Pancreas (tissue), 10 donors: ENCODE measurements at places on chromosomes 6 and 20. TPM values are rescaled to one million over a fixed set of nuclear protein-coding genes. Genes with fewer than 3 reads are reported as not detected.

Gene PSMB1
- 62.5 TPM for total RNA-seq

GRCh38 chr20:6704132-6704861 is 63.2 kb upstream of the BMP2 start:
- no peaks in the 10 kb centered on the region for H3K27me3 ChIP-seq
- no peak overlapping the region for H3K4me3 ChIP-seq
- no peaks in the 10 kb centered on the region for H3K36me3 ChIP-seq
- DNase-seq: no peak
- H3K4me1 ChIP-seq: peaks cover 52% of the 10 kb centered on the region
- H3K27ac ChIP-seq: peak overlapping the region; percentile 93

Gene RHAG
- total RNA-seq: 0.28 TPM

Gene SGK2
- 10.8 TPM for total RNA-seq

DNA sequence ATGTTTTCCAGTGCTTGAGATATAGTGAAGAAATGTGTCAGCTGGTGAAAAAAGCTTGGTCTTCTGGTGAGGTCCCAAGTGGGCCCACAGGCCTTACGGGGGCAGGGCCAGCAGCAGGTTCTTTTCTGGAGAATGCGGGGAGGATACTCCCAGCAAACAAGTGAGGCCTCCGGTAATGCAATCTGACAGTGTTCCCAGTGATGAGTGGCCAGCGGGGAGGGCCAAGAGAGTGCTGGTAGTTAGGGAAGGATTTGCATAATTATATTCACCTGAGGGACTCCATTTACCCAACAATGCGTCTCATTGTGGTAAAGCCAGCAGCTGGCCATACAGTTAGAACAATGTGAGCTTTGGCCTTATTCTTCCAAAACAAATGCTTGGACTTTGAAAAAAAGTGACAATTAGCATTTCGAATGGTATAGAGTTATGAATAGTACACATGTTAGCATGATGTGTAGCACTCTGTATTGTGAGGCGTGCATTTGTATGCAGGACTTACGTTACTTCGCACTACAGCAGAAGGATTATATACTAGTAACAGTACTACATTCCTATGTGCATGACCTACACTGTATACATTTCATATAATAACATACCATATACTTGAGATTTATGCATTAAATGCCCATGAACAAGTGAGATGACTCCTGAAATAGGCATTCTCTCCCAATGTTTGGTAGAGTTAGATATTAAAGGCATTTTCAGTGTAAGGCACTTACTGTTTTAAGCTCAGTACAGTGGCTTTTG is 69.8 kb downstream of the MYB start:
- H3K27ac ChIP-seq: no peak overlapping the region
- no peaks in the 10 kb centered on the region for H3K4me1 ChIP-seq
- H3K36me3 ChIP-seq: no peaks in the 10 kb centered on the region
- H3K4me3 ChIP-seq: no peak overlapping the region
- no peaks in the 10 kb centered on the region for H3K27me3 ChIP-seq

Gene FRK
- total RNA-seq: 4.4 TPM

Gene CST7
- 0.44 TPM for total RNA-seq

Gene SLC22A7
- not detected for total RNA-seq

DNA sequence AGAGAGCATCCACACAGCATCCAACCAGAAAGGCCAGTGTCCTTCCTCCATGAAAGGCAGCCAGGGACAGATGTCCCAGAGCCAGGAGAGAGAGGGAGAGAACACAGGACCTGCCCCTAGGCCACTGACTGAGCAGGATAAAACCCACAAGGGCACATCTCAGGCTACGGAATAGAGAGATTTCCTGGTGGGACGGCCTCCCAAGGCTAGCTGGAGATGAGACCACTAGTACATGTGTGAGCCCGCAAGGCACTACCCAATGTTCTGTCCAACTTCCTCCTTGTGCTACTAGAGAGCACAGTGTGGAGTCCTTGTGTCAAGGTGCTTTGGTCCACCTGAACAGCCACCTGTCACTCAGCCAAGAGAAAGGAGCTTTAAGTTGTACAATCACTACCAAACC is 44.2 kb downstream of the PLCG1 start:
- no peak overlapping the region for H3K4me3 ChIP-seq
- no peak overlapping the region for H3K27ac ChIP-seq
- no peaks in the 10 kb centered on the region for H3K27me3 ChIP-seq
- no peak for DNase-seq

Gene KIAA1755
- 0.24 TPM for total RNA-seq

- no peaks in the 10 kb centered on the region for H3K4me1 ChIP-seq
- peak; percentile 36 for DNase-seq
- no peak overlapping the region for H3K4me3 ChIP-seq
- H3K27ac ChIP-seq: no peak overlapping the region
- H3K36me3 ChIP-seq: no peaks in the 10 kb centered on the region
- H3K27me3 ChIP-seq: no peaks in the 10 kb centered on the region
Measured at GRCh38 chr6:83867527-83868161, 8.2 kb downstream of the CYB5R4 start.

- H3K27me3 ChIP-seq: no peaks in the 10 kb centered on the region
- no peak overlapping the region for H3K27ac ChIP-seq
- peaks cover 20% of the 10 kb centered on the region for H3K4me1 ChIP-seq
- DNase-seq: no peak
- no peak overlapping the region for H3K4me3 ChIP-seq
Measured at GRCh38 chr6:128271527-128271926, 248.9 kb downstream of the PTPRK start.

- no peaks in the 10 kb centered on the region for H3K27me3 ChIP-seq
- no peak overlapping the region for H3K27ac ChIP-seq
- H3K36me3 ChIP-seq: no peaks in the 10 kb centered on the region
- DNase-seq: no peak
- no peak overlapping the region for H3K4me3 ChIP-seq
Measured at GRCh38 chr6:98395610-98396166, 438.7 kb upstream of the POU3F2 start.

DNA sequence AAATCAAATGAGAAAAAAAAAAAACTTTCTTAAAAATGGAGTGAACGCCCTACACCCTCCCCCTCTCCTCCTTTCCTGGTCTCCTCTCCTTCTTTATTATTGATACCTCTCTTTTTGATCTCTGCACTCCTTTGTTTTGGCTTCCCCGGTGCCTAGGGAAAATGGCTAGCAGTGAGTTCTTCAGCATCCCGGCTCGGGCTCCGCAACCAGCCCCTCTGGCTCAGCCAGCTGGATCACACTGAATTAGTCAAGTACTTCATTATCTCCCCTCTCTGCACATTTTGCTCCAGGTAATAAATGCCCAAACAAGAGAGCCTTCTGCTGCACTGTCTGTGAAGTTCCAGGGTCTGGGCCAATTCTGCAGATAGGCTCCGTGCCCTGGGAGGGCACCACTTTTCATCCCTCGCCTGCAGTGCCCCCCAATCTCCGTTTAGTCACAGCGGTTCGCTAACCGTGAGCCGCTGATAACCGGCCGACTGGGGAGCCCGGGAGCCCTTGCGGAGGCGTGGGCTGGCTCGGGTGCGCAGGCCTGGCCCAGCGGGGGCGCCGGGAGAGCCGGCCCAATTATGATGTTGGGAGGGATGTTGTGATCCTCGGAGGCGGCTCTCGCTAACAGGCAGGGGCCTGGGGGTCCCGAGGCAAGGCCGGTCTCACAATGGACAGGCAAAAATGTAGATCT is 301.9 kb downstream of the TFAP2A start:
- H3K4me1 ChIP-seq: no peaks in the 10 kb centered on the region
- no peaks in the 10 kb centered on the region for H3K36me3 ChIP-seq
- H3K4me3 ChIP-seq: no peak overlapping the region

GRCh38 chr20:62646851-62647520 is 4.7 kb downstream of the SLCO4A1 start:
- no peaks in the 10 kb centered on the region for H3K27me3 ChIP-seq
- DNase-seq: no peak
- no peak overlapping the region for H3K4me3 ChIP-seq
- no peaks in the 10 kb centered on the region for H3K4me1 ChIP-seq

Gene LAMA4
- total RNA-seq: 2.4 TPM

DNA sequence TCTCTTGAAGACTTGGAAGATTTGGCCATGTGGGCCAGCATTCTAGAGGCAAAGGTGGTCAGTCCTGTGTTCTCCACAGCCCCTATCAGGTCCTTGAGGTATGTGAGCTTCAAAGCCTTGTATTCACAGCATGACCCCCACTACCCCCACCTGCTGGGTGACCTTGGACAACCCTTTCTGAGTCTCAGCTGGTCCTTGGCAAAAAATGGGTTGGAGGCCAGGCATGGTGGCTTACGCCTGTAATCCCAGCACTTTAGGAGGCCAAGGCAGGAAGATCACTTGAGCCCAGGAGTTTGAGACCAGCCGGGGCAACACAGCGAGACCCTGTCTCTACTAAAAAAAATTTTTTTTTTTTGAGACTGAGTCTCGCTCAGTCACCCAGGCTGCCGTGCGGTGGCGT is 42.6 kb downstream of the UBE2V1 start:
- H3K27ac ChIP-seq: no peak overlapping the region
- no peaks in the 10 kb centered on the region for H3K36me3 ChIP-seq
- no peaks in the 10 kb centered on the region for H3K4me1 ChIP-seq
- no peaks in the 10 kb centered on the region for H3K27me3 ChIP-seq
- DNase-seq: no peak

Gene FAM83B
- total RNA-seq: 7.3 TPM

Gene SCGN
- 24.2 TPM for total RNA-seq

Gene NKAIN2
- 0.09 TPM for total RNA-seq

DNA sequence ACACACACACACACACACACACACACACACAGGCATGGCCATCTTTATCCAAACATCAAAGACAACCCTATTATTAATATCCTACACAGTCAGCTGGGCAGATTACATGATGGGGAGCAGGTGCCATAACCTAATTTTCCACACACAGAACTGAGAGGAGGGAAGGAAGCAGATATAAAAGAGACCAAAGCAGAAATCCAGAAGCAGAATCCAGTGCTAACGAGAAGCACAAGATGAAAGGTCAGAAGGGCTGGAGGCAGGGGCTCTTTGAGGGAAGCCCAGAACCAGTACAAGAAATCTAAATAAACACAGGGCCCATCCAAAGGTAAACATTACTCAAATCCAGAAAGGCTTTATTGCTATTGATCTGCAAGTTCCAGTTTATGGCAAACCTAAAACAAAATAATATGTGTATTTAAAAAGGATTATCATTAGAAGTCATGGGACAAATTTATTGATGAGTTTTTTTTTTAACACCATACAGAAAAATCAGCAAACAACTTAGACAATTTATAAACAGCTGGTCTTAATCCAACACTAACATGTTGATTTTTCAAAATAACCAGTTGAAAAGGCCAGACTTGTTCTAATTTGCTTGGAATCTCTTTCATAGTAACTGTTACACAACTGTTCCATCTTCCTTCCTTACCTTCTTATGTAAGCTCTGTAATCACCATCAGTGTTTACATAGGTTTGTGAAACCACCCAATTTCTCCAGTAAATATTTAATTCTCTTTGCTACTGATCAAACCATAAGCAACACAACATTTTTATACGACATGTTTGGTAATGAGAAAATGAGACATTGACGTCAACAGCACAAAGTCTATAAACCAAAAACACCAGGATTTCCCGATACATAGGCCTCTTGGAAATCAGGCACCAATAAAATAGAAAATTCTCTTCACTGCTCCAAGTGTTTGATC is 34.2 kb downstream of the SLC23A2 start:
- peaks cover 13% of the 10 kb centered on the region for H3K4me1 ChIP-seq
- no peaks in the 10 kb centered on the region for H3K27me3 ChIP-seq
- H3K4me3 ChIP-seq: no peak overlapping the region
- no peaks in the 10 kb centered on the region for H3K36me3 ChIP-seq

- no peaks in the 10 kb centered on the region for H3K27me3 ChIP-seq
- H3K4me3 ChIP-seq: no peak overlapping the region
- no peaks in the 10 kb centered on the region for H3K36me3 ChIP-seq
- no peaks in the 10 kb centered on the region for H3K4me1 ChIP-seq
- no peak overlapping the region for H3K27ac ChIP-seq
Measured at GRCh38 chr6:133767357-133767970, 121.4 kb upstream of the TCF21 start.

DNA sequence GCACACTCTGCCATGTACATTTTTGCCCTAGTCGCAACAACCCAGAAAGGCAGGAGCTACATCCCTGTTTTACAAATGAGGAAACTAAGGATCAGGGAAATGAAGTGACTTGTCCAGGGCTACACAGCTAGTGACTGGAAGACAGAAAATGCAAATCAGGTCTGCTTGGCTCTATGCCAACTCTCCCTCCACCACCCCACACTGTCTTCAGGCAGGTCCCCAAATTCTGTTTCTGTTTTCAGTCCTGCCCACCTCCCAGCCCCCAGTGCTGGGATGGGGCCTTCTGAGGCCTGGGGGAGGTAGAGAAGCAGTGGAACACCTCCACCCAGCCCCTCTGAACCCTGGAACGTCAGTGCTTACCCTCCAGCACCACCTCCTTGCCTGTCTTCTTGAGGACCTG is 5.1 kb downstream of the SNTA1 start:
- no peak for DNase-seq
- H3K36me3 ChIP-seq: no peaks in the 10 kb centered on the region
- no peak overlapping the region for H3K27ac ChIP-seq
- H3K27me3 ChIP-seq: no peaks in the 10 kb centered on the region
- H3K4me3 ChIP-seq: no peak overlapping the region

Gene CLIC5
- total RNA-seq: 2.1 TPM
